Erythroblast (primary cell): ENCODE measurements at places on chromosomes 7 and 10.

GRCh38 chr7:94391726-94392392 lies 2.8 kb upstream of the COL1A2 start:
- DNase-seq, result no peak

DNA sequence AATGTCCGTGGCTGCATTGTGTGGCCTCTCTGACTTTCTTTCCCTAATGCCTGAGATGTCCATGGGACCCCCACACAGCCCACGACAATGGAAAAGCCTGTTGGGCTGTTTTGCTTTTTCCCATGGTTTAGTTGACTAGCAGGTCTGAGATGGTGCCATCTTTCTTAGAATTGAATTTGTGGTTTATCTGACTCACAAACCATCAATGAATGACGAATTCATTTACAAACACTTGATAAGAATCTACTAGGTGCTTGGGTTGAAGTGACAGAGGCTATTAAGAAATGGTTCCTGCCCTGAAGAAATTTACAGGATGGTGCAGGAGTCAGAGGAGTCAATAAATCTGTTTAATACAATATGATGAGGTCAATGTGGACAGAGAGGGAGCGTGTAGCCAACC lies 75.4 kb downstream of the OTUD1 start:
- DNase-seq, result no peak

- no peak for DNase-seq
Observed at GRCh38 chr10:126519992-126520391, 131.7 kb upstream of the ADAM12 start.

- DNase-seq, result no peak
Observed at GRCh38 chr7:70316745-70317144, 718.5 kb downstream of the AUTS2 start.

- DNase-seq, result no peak
Observed at GRCh38 chr7:119037941-119038340, 813.4 kb downstream of the ANKRD7 start.

- peak; percentile 56 for DNase-seq
Observed at GRCh38 chr7:139044813-139045794, 9.3 kb upstream of the ZC3HAV1L start.

DNA sequence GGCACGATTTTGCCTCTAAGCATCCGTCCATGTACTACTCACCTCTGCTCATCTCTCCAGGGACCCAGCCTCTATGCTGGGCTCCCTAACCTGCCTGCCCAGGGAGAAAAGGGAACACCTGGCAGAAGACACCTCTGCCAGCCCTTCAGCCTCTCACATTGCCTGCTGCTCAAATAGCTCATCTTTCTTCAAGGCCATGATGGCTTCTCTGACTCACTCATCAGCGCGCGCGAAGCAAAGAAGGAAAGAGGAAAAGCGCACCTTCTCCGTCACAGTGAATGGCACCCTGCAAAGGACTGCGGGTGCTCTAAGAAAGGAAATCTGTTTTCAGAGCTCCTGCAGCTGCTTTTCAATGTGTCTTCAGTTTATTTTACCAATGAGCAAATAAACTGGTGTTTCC lies 174.0 kb downstream of the PRKAG2 start:
- no peak for DNase-seq

GRCh38 chr10:71357792-71358265 lies 38.8 kb downstream of the SLC29A3 start:
- no peak for DNase-seq

GRCh38 chr10:49613165-49613881 lies 514 bp upstream of the CHAT start:
- no peak for DNase-seq

DNA sequence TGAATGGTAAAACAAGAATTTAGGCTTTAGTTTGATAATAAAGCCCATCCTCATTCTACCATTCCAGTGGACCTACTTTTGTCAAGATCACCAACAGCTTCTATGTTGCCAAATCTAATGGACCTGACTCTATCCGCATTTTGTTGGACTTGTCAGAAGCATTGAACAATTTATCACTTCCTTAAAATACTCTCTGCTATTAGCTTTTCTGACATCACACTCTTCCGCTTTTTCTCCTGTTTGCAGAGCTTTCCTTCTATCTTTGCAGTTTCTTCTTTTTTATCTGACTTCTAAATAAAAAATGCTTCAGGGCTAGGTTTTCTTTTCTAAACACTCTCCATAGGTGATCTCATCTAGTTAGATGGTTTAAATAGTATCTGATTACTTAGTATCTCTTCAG lies 42.7 kb upstream of the SMIM30 start:
- no peak for DNase-seq

DNA sequence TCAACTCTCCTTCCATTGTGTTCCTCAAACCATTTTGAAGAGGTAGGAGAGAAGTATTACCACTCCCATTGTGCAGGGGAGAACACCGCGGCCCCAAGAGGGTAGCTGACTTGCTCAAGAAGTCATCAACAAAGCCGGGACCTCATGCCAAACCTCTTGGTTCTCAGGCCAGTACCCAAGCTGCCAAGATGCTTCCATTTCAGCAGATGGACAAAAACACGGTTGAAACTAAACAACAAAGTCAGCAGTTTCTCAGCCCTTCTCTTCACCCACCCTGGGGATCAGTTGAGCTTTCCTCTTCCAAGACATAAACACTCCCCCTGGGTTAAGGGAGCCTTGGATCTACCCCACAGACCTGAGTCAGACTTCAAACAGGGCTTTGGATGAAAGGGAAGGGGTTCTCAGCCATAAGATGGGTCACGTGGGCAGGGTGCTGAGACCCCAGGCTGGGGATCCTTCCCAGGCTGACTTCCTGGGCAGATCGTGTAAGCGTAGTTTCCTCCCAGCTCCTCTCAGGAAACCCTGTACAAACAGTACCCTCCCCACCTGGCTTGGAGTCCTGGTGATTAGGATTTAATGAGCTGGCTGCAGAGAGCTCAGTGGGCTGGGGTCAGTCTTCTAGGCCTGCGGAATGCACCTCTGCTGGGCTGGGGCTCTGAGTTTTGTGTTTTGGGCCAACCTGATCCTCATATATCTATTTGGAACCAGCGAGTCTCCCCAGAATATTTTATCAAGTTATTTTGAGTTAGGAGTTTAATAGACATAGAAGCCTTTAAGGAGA lies 27.3 kb downstream of the EMX2 start:
- no peak for DNase-seq

DNA sequence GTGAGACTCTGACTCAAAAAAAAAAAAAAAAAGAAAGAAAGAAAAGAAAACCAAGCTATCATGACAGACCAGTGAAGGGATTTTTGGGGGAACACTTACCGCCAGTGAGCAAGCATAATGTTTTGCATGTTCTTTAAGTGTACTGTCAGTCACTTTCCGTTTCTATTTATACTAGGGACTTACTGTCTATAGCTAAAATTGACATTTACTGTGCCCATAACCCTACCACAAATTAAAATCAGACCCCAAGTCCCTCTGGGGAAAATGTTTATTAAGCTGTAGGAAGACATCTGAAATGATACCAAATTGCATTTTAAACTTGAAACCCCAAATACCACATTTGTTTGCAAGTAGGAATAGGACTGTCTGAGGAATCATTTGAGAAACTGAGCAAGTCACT lies 252.8 kb downstream of the TRIL start:
- DNase-seq, result no peak

DNA sequence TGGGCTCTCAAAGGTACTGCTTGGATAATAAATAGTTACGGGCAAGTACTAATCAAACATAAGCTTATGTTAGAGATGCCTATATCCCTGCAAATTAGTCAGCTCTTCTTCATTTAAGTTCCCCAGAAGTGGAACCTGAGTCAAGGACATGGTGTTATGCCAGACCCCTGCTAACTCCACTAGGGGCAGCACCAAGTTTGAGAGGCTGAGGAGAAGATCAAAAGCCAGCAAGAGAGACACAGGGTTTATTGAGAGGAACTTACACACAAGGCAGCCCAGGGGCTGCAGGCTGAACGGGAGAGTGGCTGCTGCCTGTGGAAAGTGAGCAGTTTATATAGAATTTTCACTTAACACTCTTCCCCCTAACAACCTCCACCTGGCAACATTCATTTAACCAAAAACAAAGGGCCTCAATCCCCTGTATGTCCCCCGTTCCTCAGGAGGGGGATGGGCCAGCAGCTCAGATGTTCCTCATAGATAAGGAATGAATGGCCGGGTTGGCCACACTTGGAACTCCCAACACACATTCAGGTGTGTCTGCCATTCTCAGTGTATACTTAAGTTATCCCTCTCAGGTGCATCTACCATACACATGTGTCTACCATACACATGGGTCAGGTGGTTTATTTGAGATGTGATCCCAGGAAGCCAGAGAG lies 62.6 kb upstream of the GHITM start:
- DNase-seq, result peak; percentile 1

DNA sequence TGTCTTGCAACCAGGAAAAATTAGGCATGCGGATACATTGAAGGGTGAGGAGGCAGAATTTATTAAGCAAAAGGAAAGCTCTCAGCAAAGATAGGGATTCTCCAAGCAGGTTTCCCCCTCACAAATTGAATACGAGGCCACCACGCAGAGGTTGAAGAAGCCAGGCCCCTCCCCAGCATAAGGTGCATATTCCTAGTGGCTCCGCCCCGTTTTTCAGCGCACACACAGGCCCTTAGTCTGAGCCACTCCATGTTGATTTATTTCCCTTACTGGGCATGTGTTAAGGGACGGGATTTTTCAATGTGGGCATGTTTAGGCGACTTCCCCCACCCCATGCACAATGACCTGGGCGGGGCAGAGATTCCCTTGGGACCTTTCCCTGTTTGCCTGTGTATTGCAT lies 24.9 kb downstream of the PPP2R2D start:
- DNase-seq, result no peak

GRCh38 chr7:150356265-150356897 lies 12.2 kb upstream of the REPIN1 start:
- peak; percentile 69 for DNase-seq

GRCh38 chr7:107147464-107148393 lies 21.1 kb upstream of the HBP1 start:
- peak; percentile 69 for DNase-seq

DNA sequence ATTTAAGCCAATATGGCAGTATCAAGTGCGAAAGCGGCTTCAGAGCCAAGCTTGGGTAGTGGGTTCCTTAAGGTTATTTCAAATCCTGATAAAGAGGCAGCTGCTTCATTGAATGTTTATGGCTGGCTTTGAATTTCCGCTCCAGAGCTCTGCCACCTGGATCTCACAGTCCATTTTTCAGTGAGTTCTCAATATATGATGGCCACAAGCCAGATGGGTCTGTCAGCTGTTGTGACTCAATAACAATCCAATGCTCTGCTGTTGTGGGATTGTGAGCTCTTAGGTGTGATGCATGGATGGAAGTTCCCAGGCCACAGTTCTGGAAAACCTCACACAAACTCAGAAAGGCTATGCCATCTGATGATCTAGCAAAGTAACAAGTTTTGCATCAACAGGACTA lies 743.8 kb upstream of the LRRN3 start:
- DNase-seq, result no peak

- DNase-seq, result no peak
Observed at GRCh38 chr10:109418795-109419194, 504.5 kb downstream of the XPNPEP1 start.

GRCh38 chr10:3323865-3324498 lies 151.4 kb upstream of the PITRM1 start:
- DNase-seq, result no peak

DNA sequence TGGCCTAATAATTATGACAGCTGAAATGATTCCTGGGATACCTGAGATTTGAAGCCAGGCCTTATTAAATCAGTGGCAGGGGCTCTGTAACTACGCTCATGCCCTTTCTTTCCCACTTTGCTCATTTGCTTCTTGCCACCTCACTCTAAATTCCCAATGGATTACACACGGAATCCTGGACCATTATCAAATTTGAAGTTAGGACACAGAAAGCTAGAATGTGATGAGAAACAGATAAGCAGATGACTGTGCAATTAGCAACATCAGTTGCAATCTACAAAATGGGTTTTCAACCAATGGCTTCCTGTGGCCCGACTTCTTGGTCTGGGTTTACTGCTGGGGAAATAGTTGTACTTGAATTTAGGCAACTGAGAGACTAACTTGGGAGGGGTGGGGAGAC lies 374.3 kb downstream of the INHBA start:
- no peak for DNase-seq

GRCh38 chr10:121282797-121283515 lies 315.3 kb downstream of the FGFR2 start:
- DNase-seq, result no peak

DNA sequence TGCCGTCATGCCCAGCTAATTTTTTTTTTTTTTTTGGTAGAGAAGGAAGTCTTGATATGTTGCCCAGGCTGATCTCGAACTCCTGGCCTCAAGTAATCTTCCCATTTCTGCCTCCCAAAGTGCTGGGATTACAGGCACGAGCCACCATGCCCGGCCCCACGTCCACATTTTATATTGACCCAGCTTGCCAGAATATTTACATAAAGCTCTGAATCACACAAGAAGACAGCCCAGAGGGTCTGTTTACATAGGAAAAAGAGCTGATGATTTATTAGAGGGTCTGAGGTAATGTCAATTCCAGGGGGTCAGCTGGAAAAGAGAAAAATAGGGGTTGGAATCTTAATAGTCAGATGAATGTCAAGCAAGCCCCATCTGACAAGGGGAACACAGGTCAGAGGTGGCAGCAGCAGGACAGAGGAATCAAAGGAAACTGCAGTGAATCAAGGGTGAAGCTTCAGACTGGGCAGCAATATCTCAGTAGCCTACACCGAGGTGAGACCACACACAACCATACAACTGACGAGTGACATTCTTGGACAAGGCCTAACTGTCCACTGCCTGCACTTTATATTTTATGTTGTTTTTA lies 15.8 kb upstream of the SLF2 start:
- DNase-seq, result no peak

DNA sequence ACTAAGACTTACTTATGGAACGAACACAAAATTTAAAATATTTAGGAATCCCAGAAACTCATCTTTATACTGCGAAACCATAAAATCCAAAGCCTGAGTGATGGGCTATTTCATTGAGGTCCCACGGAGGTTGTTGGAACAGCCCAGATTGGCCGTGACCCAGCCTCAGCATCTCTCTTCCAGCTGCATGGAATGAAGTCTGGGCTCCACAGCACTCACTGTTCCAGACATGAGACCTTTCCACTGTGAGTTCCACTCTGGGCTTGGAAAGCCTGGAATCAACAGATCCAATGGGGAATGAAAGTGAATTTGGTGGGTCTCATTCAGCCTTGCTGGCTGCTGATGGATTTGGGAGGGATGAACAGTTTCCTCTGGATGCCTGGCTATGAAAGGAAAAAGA lies 184.9 kb downstream of the EMX2 start:
- no peak for DNase-seq

GRCh38 chr7:25830215-25830614 lies 321.8 kb upstream of the NFE2L3 start:
- DNase-seq, result no peak
